ENCODE measurements at places on chromosomes 7 and 10. TPM values are rescaled to one million over a fixed set of nuclear protein-coding genes. Genes with fewer than 3 reads are reported as not detected.

UPP1 gene
- 10.6 TPM for polyA plus RNA-seq

CDHR3 gene
- polyA plus RNA-seq: 36.0 TPM

KIAA1217 gene
- polyA plus RNA-seq: 54.9 TPM

NPY4R2 gene
- 0.79 TPM for polyA plus RNA-seq

SORBS1 gene
- polyA plus RNA-seq: 60.2 TPM

CHRM2 gene
- 7.3 TPM for polyA plus RNA-seq

GRCh38 chr7:51289623-51290303, 26.8 kb downstream of the COBL start:
- H3K36me3 ChIP-seq: no peaks in the 10 kb centered on the region
- peak overlapping the region; percentile 88 for H3K27ac ChIP-seq
- no peak overlapping the region for H3K4me3 ChIP-seq
- H3K4me1 ChIP-seq: peaks cover 34% of the 10 kb centered on the region
- no peaks in the 10 kb centered on the region for H3K27me3 ChIP-seq

DNA sequence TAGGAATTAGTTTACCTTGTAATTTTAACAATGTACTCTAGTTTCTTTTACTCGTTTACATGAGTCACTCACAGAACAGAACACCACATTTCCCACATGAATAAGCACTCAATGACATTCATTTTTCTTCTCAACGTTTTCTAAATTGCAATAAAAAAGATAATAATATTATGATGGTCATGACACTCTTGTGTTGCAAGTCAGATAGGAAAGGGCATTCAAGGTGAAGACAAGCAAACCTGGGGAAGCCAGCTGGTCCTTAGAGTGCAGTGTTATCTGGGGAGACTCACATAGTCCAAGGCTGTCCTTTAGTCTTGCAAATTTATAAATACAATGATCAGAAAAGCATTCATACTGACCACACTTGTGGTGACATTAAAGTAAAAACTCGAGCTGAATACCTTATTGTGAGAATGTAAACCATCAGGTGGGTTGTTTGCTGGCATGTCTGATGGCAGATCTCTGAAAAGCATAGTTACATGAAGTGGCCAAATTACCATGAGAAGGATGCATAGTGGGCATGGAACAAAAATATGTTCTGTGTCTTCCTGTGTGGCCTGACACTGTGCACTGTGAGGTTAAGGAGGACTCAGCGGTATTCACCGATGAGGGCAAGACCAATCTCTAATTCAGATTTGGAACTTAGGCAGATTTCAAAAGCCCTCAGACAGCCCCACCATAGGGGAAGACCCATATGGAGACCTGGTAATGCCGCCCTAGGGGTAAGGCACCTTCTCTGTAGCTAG, 158.9 kb upstream of the ASAH2 start:
- H3K27me3 ChIP-seq: no peaks in the 10 kb centered on the region
- no peak overlapping the region for H3K27ac ChIP-seq
- no peaks in the 10 kb centered on the region for H3K36me3 ChIP-seq
- DNase-seq: no peak

DNA sequence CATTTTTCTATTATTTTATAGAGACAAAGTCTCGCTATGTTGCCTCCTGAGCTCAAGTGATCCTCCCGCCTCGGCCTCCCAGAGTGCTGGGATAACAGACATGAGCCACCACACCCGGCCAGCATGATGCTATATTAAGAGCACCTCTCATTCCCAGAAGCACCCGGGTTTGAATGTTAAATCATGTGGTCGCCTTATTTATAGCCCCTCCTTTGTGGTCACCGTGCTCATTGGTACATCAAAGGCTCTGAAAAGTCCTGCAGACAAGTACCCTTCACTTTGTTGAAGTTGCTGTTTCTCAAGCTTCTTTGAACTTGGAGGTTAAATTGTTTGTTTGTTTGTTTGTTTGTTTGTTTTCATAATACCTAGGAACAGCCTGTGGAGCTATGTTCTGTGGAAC, 40.0 kb downstream of the CLIP2 start:
- H3K36me3 ChIP-seq: peaks cover 10% of the 10 kb centered on the region
- no peak overlapping the region for H3K4me3 ChIP-seq
- H3K27ac ChIP-seq: no peak overlapping the region
- no peaks in the 10 kb centered on the region for H3K27me3 ChIP-seq

DNA sequence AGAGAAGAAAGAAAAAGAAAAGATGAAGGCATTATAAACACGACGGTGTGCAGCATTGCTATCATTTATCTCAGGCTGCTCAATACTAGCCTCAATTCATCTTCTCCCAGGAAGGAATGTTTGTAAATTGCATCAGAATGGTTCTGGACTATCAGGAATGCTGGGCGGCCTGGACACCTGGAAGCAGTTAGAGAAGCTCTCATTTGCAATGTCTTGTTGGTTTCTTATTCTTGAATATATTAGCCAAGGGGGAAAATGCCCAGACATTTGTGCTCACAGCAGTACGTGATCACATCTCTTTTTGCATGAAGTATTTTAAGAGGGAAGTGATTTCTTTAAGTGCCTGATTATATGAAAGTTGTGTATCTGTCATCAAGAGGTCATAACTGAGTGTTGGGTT, 85.6 kb upstream of the IMMP2L start:
- H3K4me3 ChIP-seq: no peak overlapping the region
- H3K27me3 ChIP-seq: no peaks in the 10 kb centered on the region
- DNase-seq: no peak
- no peak overlapping the region for H3K27ac ChIP-seq

DNA sequence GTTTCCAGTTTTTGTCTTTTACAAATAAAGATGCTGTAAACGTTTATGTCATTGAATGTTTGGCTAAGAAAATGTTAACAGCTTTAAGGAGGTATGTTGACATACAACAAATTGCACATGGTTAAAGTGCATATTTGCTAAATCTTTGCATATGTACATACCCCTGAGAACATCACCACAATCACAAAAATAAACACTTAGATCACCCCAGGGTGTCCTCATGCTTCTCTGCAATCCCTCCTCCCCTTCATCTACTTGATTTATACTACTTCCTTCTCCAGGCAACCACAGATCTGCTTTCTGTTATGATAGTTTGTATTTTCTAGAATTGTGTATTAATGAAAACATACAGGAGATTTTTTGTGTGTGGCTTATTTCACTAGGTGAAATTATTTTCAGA, 209.5 kb downstream of the GLRX3 start:
- no peak for DNase-seq
- H3K27me3 ChIP-seq: peaks cover 2% of the 10 kb centered on the region
- H3K36me3 ChIP-seq: no peaks in the 10 kb centered on the region
- H3K27ac ChIP-seq: no peak overlapping the region

DNA sequence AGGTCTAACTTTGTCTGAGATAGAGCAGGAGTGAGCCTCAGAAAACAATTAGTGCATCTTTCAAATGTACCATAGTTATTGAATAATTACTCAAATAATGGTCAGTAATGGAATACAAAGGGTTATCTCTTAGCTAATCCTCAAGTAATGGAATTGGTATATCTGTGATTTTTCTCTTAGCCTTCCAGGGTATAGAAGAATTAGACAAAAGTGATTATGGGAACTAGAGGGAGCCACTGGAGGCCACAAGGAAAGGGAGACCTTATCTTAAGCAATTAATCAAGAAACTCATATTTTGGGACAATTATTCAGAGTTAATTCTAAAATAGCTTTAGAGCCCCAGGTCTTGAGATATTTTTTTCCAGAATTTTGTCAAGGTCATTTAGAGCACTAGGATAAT, 110.0 kb upstream of the GATA3 start:
- no peak for DNase-seq
- no peaks in the 10 kb centered on the region for H3K36me3 ChIP-seq
- H3K27me3 ChIP-seq: no peaks in the 10 kb centered on the region
- H3K27ac ChIP-seq: no peak overlapping the region
- H3K4me1 ChIP-seq: no peaks in the 10 kb centered on the region

DNA sequence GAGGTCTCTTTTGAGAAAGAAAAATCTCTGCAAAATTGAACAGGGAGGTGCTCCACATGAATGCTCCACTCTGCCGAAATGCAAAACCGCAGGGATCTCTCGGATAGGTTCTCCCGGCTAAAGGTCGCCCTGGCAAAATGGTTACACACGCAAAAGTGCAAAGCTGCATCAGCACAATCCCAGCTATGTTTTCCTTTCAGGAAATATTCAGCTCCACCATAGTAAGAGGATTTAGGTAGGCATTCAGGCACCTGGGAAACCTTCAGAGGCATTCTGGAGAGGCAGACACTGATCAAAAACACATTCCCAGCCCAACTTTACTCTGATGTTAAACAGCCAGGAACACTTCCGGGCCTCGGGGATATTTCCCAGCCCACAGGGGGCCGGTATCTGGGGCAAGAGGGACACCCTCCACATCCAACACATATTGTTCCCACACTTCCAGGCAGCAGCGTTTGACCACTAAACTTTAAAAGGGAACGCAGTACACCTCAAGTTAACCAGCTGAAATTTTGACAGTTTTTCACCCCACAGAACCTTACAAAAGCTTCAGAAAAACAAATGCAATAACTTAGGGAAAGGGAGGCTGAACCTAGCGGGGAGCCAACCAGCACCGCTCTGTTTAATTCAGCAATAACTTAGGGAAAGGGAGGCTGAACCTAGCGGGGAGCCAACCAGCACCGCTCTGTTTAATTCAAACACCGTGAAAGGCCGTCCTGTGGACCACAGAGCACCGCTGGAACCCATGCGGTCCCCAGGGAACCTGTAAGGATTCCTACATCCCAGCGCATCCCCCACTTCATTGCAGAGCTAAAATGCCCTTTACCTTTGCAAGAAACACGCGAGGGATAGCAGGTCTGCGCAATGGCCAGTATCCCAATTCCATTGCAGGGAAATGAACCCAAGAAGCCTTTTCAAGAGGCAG, 45.9 kb downstream of the TNS3 start:
- H3K4me3 ChIP-seq: peak overlapping the region; percentile 40
- peak; percentile 25 for DNase-seq
- H3K4me1 ChIP-seq: peaks cover 54% of the 10 kb centered on the region
- peak overlapping the region; percentile 87 for H3K27ac ChIP-seq

DNA sequence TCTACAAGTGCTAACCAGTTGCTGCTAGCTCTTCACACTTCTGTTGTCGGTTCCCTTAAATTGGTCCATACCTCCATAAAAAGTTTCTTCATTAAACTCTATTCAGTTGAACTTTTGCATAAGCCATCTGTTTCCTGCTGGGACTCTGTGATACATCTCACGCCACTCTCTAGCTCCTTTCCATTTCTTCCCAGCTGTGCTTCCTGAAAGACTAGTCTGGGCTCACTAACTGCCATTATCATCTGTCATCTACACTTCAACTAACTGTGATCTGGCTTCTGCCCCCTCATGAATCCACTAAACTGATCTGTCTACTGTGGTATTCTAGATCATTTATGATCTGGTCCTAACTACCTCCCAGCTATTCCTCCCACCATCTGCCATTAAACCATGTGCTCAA, 78.3 kb downstream of the ELAPOR2 start:
- H3K4me3 ChIP-seq: no peak overlapping the region
- peaks cover 10% of the 10 kb centered on the region for H3K4me1 ChIP-seq

DNA sequence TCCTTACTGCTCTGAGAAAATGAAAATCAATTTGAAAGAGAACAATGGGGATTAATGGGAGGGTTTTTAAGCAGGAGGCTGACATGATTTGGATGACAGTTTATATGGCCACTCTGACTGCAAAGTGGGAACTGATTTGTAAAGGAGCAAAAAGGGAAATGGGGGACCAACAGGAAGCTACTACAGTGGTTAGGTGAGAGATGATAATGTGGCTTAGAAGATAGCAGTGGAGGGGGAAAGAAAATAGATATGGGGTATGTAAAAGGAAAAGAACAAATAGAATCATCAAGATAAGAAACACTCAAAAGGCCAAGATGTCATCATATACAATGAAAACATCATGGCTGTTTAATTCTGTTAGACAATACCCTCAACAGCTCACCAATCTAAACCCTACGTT, 177.5 kb downstream of the ANK3 start:
- peaks cover 2% of the 10 kb centered on the region for H3K36me3 ChIP-seq
- no peak for DNase-seq
- no peak overlapping the region for H3K4me3 ChIP-seq
- no peak overlapping the region for H3K27ac ChIP-seq
- H3K27me3 ChIP-seq: no peaks in the 10 kb centered on the region
- no peaks in the 10 kb centered on the region for H3K4me1 ChIP-seq

GRCh38 chr7:80891259-80891544, 27.6 kb downstream of the SEMA3C start:
- no peaks in the 10 kb centered on the region for H3K4me1 ChIP-seq
- no peak overlapping the region for H3K4me3 ChIP-seq
- no peak for DNase-seq

GRCh38 chr10:17790651-17791050, 18.5 kb upstream of the MRC1 start:
- DNase-seq: no peak
- H3K27ac ChIP-seq: no peak overlapping the region
- H3K36me3 ChIP-seq: no peaks in the 10 kb centered on the region
- H3K27me3 ChIP-seq: no peaks in the 10 kb centered on the region

DNA sequence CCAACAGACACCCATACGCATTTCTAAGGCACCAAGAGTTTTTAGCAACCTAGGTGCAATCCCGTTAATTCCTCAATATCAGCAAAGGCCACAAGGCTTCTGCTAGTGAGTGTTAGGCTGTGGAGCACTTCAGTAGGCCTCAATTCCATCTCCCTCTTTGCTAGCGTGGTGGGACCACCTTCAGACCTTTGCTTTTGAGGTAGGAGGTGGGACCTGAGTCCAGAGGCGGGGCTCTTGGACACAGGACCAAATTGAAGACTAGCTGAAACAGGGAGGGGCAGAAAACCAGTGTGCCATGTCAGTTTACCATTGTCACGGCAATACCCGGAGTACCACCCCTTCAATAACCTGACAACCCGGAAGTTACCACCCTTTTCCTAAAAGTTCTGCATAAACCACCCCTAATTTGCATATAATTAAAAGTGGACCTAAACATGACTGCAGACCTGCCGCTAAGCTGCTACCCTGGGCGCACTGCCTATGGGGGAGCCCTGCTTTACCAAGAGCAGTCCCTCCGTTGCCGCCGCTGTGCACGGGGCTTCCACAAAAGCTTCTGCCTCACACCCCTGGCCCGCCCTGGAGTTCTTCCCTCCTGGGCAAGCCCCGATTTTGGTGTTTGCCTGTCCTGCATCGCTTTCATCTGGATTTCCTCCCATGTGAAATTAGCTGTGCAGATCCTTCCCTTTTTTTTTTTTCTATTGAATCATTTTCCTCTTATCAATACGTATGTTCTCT, 41.1 kb upstream of the EN2 start:
- H3K36me3 ChIP-seq: no peaks in the 10 kb centered on the region
- peaks cover 39% of the 10 kb centered on the region for H3K27me3 ChIP-seq
- no peaks in the 10 kb centered on the region for H3K4me1 ChIP-seq
- no peak overlapping the region for H3K27ac ChIP-seq

DNA sequence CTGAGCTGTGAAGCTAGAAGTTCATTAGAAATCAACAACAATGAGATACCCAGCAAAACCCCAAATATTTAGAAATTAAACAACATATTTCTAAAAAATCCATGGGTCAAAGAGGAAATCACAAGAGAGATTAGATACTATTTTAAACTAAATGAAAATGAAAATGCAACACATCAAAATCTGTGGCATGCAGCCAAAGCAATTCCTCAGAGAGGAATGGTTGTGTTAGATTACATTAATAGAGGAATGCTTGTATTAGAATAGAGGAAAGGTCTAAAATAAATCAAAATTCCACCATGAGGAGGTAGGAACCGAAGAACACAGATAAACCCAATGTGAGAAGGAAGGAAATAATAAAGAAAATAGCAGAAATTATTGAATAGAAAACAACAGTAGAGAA, 642.1 kb upstream of the GALNT17 start:
- H3K4me1 ChIP-seq: no peaks in the 10 kb centered on the region
- H3K27me3 ChIP-seq: no peaks in the 10 kb centered on the region
- H3K4me3 ChIP-seq: no peak overlapping the region
- H3K27ac ChIP-seq: no peak overlapping the region
- no peak for DNase-seq

GRCh38 chr7:155846156-155846555, 33.9 kb upstream of the SHH start:
- no peak for DNase-seq
- peaks cover 22% of the 10 kb centered on the region for H3K4me1 ChIP-seq
- H3K27me3 ChIP-seq: no peaks in the 10 kb centered on the region
- H3K27ac ChIP-seq: no peak overlapping the region

All from large intestine (tissue), 12 donors.